ENCODE measurements at places on chromosomes 16 and 17.

- no peak for DNase-seq
Measured at GRCh38 chr17:83186751-83187421, 107.5 kb downstream of the METRNL start.

- no peak for DNase-seq
Measured at GRCh38 chr16:1823821-1824220, 2.8 kb downstream of the HAGH start.

GRCh38 chr17:14428648-14429029 lies 127.8 kb downstream of the HS3ST3B1 start:
- no peak for DNase-seq

GRCh38 chr16:87734644-87735043 lies 31.1 kb downstream of the KLHDC4 start:
- DNase-seq: no peak

DNA sequence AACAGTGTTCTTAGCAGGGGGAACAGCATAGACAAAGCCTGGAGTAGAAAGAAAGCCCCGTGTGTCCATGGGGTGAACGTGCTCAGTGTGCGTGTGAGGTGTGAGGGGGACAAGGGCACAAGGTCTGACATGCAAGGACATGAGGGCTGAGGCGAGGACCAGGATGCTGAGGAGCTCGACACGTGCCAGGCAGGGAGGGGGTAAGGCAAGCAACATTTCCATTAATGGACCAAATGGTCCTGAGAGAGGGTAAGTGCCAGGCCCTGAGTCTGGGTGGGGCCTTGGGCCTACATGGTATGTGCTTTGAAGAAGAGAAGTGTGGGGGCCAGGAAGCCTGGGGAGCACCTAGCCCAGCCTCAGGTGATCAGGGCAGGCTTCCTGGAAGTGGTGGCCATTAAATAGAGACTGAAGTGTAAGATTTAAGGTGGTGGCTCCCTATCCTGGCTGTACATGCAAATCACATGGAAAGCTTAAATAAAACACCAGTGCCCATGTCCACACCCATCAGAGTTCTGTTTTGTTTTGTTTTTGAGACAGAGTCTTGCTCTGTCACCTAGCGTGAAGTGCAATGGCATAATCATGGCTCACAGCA lies 29.3 kb downstream of the ADCY7 start:
- DNase-seq: no peak

DNA sequence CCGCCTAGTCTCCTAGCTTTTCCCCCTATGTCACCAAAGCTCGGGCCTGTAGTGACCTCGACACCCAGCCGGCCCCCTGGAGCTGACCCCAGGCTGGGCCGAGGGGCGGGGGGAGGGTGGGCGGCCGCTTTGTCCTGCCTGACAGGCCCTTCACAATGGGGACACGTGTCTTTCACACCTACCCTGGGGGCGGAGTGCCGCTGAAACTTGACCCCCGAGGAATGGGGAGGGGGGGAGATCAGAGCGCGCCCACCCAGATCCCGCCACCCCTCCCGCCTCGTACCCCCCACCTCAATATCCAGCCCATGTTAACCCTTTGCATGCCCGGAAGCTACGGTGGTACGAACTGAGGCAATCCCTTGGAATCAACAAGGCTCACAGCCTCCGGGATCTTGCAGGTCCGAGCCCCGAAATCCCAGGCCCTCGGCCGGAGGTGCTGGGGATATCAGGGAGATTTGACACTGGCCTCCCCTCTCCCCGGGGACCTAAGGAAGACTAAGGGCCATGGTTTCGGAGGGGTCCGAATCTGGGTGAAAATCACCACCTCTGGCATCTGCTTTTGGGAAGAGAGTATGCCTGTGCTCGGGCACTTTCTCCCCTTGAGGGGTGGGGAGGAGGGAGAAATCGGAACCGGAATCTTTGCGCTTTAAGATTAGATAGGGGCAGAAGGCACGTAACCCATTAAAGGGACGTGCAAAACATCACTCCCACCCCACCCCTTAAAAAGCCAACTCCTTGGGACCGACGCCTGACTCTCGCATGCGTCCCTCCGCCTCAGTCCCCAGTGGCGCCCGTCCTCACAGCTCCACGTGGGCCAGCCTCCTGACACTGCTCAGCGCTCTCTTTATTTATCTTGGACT lies 2.6 kb downstream of the NOG start:
- no peak for DNase-seq

All from effector CD8-positive, alpha-beta T cell (primary cell).